Glomerular endothelial cell (primary cell): ENCODE measurements at places on chromosomes 6 and 20. TPM values are rescaled to one million over a fixed set of nuclear protein-coding genes. Genes with fewer than 3 reads are reported as not detected.

Gene BTNL2
- total RNA-seq: not detected in 2 replicates

Gene GFRA4
- not detected in 2 replicates for total RNA-seq

Gene POU5F1
- not detected in 2 replicates for total RNA-seq

- DNase-seq: no peak
Measured at GRCh38 chr6:112122756-112123155, 35.4 kb downstream of the FAM229B start.

- DNase-seq: no peak
Measured at GRCh38 chr6:12896208-12896733, 179.7 kb downstream of the PHACTR1 start.

DNA sequence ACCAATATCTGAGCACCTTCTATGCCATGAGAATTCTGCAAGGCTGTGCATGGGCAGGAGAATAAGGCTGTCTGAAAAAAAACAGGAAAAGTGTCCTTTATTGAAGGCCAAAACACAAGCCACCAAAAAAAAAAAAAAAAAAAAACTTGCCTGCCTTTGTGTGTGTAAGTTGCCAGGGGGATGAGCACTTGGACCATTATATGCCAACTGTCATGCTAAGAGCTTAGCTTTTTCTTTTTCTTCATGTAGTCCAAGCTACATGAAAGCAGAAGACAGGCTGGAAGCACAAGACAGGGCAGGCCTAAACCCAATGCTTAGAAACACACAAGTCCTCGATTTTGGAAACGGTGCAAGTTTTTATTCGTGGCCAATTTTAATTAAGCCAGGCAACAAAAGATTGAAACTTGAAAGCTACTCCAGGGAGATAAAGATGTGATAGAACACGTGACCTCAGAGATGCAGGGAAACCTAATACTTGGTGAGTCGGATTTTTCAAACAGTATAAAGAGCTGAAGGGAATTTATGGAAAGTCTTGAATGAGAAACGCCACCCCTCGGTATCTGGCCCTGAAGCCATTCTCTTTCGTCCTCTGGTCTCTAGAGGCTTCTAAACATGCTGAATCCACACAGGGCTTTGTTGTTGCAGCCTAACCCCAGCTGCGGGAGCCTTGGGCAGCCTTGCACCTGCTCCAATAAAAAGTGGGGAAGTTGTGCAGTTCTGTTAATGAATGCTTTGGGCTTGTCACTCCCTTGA, 8.6 kb downstream of the BMP7 start:
- DNase-seq: no peak

GRCh38 chr6:141290941-141291721, 841.6 kb upstream of the GJE1 start:
- no peak for DNase-seq

DNA sequence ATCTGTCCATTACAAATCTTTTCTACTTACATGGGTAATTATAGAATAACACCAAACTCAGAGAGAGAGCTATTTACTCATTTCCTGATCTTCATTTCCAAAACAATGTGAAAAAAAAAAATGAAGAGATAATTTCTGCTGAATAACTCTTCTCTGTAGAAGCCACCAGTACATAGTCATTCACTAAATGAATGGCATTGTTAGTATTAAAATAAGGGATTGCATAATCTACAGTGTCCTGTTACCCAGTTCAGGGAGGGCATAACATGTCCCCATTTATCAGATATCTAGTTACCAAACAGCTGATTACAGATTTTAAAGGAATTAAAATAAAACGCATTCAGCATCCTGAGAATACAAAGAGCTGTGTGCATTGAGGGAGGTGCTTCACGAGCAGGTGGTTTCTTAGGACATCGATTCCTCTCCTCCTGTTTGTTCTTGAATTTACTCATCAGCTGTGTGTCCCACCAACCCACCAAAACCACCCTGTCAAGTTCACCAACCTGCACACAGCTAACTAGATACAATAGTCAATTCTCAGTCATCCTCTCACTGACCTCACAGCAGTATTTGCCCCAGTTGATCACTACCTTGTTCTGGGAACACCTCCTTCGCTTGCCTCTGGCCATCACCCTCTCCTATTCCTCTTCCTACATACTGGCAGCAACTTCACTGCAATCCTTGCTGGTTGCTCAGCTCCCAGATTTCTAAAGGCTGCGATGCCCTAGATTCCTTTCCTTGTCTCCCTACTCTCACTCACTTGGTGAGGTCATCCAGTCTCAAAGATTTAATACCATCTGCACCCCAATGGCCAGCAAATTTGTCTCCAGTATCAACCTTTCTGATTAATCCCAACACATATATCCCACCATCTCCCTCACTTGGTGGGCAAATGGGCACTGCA, 18.7 kb downstream of the CNKSR3 start:
- no peak for DNase-seq

DNA sequence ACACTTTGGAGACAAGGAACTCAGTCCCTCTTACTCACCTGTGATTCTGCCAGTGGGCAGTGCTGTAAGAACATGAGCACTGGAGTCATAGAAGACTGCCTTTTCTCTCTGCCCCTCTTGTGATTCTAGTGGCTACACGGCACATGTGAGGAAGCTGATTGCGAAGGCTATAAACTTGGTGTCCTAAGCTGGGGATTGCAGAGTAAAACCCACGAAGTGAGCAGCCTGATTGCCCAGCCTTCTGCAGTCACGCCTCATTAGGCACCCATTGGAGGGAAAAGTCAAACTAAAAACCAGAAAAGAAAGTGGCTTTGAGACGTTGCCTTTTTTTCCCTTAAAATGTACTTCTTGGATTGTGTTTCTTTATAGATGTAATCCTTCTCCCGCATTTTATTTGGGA, 748.4 kb upstream of the CHD6 start:
- no peak for DNase-seq

- no peak for DNase-seq
Measured at GRCh38 chr6:101779051-101779844, 385.7 kb downstream of the GRIK2 start.

DNA sequence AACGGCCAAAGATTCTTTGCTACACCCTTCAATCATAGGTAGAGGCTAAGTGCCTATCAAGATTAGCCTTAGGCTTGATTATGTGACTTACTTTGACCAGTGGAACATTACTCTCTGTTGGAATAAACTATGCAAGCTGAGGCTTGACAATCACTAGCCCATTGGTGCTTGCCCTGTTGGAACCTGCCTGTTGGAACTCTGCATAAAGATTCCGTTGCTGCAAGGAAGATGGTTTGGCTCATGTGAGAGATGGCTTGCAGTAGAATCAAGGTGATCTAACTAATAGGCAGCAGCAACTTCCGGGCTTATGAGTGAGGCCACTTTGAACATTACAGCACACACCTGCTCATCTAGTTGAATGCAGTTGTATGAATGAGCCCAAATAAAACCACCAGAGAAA, 227.7 kb upstream of the TSHZ2 start:
- no peak for DNase-seq

DNA sequence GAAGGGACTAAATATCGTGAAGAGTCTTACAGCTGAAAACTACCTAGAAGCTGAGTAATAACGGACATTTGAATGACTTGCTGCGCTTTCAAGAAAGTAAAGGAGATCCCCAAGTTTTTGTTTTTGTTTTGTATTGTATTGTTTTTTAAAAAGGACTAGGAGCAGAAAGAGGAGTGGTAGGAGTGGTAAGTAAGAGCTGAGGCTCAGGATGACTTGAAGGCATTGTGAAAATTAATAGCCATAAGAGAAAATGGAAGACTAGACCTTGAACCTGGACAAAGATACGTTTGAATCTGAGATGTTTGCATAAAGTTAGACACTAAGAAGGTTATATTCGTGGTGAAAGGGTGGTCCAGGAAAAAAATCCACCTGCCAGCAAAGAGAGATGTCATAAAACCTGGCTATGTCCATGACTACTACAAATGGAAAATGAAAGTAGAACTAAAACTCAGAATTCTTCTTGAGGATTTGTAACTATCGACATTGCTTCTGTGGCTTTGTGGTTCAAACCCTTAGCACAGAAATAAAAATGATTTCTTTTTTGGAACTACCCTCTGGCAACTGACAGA, 824.8 kb upstream of the FLRT3 start:
- DNase-seq: no peak

GRCh38 chr6:2632368-2632767, 118.4 kb downstream of the MYLK4 start:
- no peak for DNase-seq

DNA sequence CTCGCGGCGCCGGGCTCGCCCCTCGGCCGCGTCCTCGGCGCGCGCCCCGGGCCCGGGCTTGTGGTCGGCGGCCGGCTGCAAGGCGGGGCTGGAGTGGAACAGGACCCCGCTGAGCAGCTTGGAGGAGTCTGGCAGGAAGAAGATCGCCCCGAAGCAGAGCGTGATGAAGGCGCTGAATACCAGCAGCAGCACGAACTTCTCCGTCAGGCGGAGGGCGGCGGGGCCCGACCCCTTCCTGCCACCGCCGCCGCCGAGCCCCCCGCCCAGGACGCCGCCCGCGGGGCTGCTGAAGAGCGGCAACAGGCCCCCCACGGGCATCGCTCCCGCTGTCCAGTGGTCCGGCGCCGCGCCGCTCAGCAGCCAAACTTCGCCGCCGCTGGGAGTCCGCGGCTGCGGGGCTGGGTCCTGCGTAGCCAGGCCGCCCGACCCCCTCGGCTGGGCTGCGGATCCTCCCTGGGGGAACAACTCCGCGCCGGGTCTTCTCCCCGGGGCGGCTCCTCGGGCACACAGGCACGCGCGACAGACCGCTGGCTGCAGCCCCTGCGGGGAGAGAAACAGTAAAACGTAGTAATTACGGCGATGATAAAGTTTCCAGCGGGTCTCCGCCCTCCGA, 707 bp downstream of the MAN1A1 start:
- no peak for DNase-seq

DNA sequence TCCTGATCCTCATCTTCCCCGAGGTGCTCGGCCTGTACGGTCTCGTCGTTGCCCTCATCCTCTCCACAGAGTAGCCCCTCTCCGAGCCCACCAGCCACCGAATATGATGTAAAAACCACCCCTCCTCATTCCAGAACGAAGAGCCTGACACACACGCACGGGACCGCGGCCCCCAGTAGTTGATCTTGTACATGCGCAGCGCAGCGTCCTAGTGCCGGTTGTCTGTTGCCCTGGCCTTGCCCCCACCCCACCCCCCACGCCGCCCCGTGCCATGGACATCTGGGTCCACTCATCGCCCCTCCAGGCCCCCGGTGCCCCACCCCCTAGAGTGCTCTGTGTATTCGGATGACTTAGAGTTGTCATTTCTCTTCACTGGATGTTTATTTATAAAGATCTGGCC, 5.2 kb upstream of the PRPH2 start:
- no peak for DNase-seq

DNA sequence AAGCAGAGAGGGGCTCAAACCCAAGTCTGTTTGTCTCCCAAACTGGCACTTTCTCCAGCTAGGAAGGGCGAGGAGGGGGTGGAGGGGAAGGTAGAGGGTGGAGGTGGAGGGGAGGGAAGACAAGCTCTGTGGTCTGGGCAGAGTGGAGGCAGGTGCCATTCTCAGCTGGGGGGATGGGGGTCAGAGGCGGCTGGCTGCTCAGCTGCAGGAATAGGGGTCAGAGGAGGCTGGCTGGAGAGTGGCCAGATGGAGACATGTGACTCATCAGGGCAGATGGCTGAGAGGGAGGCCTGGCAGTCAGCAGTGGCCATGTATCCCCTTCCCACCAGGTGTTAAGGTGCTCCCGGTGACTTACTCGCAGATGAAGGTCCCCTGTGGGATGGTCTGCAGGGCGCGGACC, 3.5 kb upstream of the SLC44A4 start:
- no peak for DNase-seq

- no peak for DNase-seq
Measured at GRCh38 chr6:96917098-96917497, 7.4 kb upstream of the KLHL32 start.

- DNase-seq: no peak
Measured at GRCh38 chr6:127690588-127690987, 113.6 kb downstream of the C6orf58 start.

DNA sequence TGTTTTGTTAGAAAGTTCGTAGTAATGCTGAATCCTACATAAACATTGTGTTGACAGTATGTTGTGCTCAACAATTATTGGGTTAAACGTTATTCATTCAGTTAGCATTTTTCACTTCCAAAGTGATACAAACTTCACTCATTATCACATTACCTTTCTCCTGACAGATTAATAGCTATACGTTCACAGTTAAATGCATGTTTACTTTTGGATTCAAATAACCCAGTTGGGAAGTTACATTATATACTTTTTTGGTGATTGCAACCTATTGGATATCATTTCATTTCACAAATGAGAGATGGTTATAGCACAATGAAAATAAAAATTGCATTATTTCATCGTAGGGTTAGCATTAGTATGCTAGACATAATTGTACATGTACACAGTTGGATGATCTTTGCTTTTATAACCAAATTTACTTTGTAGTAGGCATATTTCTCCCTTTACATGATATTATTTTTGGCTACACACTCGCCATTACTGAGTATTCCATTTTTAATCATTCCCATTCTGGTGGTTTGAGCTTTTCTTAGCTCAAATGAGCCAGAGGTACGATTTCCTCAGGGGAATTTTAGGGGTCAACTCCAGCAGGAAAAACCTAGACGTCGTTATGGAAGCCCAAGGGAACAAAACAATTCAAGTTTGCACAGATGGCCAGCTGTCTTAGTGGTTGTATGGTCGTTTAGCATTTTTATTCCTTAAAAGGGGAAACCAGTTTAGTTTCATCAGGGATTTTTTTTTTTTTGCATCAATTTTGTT, 2.1 kb upstream of the HIVEP1 start:
- DNase-seq: no peak

- no peak for DNase-seq
Measured at GRCh38 chr6:100376103-100376502, 88.6 kb downstream of the SIM1 start.

DNA sequence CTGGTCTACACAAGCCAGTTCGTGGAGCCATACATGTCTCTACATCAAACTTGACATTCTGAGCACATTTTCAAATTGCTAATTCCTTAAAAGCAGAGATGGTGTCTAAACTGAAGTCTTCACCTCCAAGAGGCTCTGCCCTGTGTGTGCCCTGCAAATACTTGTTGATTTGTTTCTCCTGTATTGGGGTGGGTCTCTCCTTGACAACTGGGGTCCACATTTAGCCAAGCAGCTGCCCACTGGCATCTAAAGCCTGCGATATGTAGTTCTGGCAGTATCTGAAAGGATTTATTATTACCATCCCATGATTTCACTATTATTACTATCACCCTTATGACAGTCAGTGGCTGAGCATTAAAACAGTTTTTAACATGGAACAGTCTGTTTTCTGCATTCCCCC, 45.9 kb upstream of the PKHD1 start:
- no peak for DNase-seq

DNA sequence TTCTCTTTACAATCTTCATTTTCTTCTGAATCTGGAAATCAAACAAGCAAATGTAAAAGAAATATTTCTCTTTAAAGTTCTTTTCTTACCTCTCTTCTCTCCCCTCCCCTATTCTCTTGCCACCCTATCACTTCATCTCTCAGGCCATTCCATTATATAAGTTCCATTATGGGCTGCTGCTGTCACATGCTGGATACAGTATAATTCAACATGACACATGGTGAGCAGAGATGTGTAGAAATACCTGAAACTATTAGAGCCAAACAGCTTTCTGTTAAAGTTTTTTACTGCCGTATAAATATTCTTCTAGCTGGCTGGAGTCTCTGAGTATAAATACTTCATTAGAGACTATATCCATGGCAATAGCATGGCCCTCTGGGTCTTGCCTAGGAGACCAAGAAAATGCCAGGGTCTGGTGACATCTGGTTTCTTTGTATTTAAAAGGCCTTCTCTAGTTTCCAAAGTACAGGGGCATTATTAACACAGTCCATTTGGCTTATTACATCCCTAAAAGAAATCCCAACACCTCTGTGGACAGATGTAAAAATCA, 139.6 kb downstream of the TFAP2B start:
- DNase-seq: no peak

GRCh38 chr20:50248104-50248641, 57.5 kb downstream of the CEBPB start:
- no peak for DNase-seq
